EH (cell line): ENCODE measurements at places on chromosomes 2 and 18.
A peak's percentile ranks its signal among the peaks of the same experiment; 100 is the strongest.

- DNase-seq: peak; percentile 37
Measured at GRCh38 chr2:235055891-235056516, 104.2 kb downstream of the SH3BP4 start.

GRCh38 chr2:153509133-153509532 is 30.6 kb upstream of the RPRM start:
- no peak for DNase-seq

GRCh38 chr18:26470011-26470637 is 78.2 kb downstream of the KCTD1 start:
- peak; percentile 46 for DNase-seq

DNA sequence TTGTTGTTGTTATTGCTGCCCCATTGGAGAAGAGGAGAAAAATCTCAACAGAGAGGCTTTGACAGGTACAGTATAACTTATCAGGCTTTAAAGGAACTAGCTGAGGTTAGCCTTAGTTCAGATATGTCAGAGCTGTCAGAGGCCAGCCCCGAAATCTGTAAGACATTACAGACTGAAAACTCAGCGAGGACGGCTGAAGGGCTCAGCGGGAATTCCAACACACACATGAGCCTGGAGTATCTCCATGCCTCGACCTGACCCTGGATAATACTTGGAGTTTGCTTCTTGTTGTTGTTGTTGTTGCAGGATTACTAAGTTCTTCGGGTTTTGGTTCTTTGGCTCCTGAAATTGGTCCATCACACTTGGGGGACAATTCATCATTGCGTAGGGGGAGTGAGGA is 166.9 kb downstream of the MIB1 start:
- DNase-seq: no peak

GRCh38 chr2:27747827-27748352 is 23.6 kb upstream of the MRPL33 start:
- no peak for DNase-seq

- DNase-seq: no peak
Measured at GRCh38 chr2:62642429-62643099, 62.9 kb upstream of the EHBP1 start.

DNA sequence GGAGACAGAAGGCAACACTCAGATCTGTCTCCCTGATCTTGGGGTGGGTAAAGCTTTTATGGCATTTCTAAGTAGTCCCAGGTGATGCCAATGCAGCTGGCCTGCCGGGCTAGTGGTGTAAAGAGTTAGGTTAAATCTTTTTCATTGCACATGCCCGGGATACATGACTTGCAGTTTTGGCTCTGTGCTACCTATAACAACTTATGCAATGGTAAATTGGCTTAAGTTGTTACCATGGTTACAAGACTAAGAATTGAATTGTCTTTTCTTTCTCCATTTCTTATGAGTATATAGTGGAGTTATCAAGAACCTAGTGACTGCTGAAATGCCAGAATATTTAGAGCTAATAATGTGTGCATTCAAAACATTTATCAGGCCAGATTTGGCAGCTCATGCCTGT is 5.3 kb upstream of the FAM110C start:
- no peak for DNase-seq

GRCh38 chr2:147440734-147441133 is 404.1 kb upstream of the ACVR2A start:
- DNase-seq: no peak

DNA sequence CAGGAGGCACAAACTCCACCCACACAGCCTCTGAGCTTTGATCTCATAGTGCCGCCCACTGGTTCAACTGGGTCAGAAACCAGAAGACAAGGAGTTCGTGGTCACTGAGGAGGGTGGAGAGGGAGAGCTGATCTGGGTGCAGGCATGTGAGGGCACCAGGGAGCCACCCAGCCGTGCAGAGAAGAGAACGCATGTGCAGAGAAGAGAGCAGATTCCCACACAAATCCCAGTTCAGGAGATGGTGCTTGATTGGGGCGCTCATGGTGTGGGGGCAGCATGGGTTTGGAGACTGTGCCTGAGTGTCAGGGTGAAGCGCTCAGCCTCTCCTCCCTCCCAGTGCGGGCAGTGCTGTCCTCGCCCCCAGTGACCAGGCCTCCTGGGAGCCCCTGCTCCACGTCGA is 375.2 kb upstream of the MYT1L start:
- no peak for DNase-seq

- peak; percentile 25 for DNase-seq
Measured at GRCh38 chr2:68548396-68548795, 81.0 kb downstream of the APLF start.

DNA sequence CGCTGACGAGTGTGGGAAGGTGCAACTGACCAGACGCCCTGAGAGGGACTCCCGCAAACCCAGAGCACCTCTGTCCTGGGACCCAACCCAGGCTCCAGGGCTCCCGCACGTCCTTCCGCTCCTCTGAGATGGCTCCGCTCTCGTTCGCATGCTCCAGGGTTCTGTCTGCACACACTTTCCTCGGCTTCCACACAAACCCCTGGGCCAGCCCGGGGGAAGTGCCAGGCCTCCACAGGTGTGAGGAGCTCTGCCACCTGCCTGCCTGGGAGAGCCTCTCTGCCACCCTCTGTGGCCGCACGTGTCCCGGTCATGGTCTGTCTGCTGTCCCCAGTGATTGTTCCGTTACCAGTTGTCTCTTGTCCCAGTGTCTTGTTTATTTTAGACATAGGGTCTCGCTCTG is 222.9 kb downstream of the HDAC4 start:
- no peak for DNase-seq

DNA sequence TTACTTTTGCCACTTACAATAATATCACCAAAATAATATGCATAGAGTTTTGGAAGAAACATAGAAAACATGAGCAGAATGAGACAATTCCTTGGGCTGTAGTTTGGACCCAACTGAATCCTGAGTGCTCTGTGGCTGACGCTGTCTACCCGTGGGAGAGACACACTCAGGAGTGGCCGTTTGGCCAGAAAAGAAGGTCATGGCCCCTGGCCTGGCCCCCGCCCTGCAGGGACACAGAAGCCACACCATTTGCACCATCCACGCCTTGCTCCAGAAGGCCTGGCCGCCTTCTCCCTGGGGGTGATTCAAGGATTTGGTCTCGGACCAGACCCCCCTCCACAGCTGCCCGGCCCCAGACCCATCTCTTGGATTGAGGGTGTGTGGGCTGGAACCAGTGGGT is 6.4 kb upstream of the D2HGDH start:
- no peak for DNase-seq
